Mucosa of gallbladder (tissue), 1 donor: ENCODE measurements at places on chromosomes 6 and 20. TPM values are rescaled to one million over a fixed set of nuclear protein-coding genes. Genes with fewer than 3 reads are reported as not detected.

GRCh38 chr6:18039481-18039880 lies 52.0 kb upstream of the KIF13A start:
- DNase-seq: no peak

The PACRG gene
- 3.2 TPM for total RNA-seq

GRCh38 chr6:153172815-153173214 lies 41.7 kb upstream of the RGS17 start:
- DNase-seq: no peak

The SLC22A16 gene
- total RNA-seq: not detected

GRCh38 chr20:1241456-1241855 lies 15.6 kb downstream of the RAD21L1 start:
- no peak for DNase-seq

The ELOVL2 gene
- total RNA-seq: 0.81 TPM

DNA sequence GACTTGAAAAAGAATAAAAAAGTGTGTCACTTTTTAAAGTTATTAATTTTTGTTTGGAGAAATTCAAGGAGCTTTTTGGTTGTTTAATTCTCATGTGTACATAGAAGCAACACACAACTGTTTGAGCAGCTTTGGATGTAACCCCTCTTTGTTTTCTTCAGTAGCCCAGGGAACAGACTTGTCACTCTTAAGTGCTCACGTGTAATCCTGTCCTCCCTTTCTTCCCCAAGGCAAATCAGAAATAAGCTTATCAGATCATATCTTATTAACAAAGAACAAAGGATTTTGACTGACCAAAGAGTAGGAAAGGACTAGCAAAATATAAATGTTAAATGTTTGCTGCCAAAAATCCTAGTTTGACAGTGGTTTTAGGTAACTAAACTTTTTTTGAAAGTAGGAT lies 7.3 kb upstream of the FLRT3 start:
- no peak for DNase-seq

- DNase-seq: no peak
These were observed 104.4 kb upstream of the SALL4 start for GRCh38 chr20:51906679-51907078.

DNA sequence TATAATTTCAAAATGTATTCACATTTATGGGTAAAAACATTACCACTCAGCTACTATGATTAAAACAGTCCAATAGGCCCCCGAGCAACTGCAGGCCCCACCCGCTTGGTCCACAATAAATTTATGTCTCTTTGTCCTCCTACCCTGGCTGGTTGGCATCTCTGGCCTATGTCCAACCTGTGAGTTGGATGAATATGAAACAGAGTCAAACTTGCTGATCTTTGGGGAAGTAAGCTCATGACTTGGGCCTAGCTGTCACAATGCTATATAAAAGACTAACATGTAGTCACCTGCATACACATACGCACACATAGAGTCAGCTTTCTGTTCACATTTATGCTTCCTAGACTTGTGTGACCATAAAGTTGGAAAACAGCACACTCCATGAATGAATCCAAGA lies 20.5 kb downstream of the MAP7 start:
- DNase-seq: no peak

DNA sequence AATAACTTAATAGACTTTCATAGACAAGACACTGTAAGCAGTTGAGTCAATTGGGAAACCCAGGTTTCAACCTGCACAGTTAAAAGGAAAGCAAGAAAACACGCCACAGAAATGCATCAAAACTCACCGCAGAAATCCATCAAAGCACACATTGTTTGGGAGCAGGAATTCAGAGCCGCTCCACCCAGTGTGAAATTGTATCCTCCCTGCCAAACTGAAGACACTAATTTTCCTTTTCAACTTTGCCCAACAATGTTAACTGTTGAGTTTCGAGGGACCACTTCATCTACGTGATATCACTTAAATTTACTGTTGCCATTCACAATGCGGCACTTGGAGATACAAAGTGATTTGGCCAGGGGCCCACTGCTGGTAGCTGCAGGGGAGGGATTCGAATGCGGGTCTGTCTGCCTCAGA lies 92.7 kb downstream of the DACT2 start:
- no peak for DNase-seq

The PM20D2 gene
- total RNA-seq: 17.3 TPM

- DNase-seq: no peak
These were observed 44.8 kb downstream of the ITPR3 start for GRCh38 chr6:33665957-33666356.

GRCh38 chr6:16252686-16253299 lies 14.4 kb downstream of the GMPR start:
- DNase-seq: no peak

DNA sequence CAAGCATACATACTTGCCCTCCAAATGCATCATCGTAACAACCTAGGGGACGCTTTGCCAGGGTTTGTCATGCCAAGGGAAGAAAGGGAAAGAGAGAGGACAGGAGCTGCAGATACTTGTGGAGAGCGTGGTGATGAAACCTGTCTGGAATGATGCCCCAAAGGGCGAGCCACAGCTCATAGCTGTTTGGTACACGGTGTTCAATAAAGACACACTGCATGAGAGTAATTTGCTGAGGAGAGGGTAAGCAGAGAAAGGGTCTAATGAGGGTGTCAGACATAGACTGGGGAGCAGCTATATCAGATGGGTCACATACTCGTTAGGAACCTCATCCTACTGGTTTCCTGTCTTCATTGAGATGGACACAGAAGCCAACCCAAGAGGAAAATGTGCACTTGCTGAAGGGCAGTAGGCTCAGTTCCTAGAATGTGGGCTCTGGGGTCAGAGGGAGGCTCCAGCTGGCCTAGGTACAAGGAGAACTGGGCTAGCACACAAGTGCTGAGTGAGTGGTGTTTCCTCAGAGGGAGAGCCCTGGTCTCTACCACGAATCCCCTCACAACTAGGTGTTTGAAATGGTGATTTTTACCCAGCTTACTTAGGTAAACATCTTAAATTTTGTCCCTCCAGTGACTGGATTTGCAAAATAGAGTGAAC lies 5.2 kb upstream of the FOXO3 start:
- no peak for DNase-seq

DNA sequence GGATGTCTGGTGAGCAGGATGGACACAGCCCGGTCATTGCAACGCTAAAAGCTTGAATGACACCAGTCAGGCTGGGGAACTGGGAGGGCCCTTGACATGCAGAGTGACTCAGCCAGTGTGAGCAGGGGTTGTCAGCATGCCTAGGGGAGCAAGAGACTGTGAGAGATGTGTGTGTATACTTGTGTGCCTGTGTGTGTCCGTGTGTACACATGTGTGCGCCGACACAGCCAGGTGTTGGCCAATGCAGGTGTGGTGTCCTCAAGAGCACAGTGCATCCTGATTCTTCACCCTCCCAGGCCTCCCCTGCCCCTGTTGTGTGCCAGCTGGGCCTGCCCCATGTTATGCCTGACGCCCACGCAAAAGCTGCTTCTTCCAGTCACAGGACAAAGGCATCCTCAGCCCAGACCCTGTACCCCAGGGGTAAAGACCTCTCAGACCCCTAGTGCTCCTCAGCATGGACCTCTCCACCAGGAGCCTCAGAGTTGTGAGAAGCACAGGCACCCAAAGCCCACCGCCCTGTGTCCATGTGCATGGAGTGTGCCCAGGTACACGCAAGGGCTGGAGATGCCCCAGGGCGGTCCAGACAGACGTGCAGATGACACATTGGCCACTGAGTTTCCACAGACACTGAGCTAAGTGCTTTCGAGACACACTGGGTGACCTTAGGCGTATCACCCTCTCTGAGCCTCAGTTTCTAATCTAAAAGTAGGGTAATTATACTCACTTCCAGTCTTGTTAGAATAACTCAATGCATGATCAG lies 16.6 kb downstream of the NRSN2 start:
- DNase-seq: no peak

DNA sequence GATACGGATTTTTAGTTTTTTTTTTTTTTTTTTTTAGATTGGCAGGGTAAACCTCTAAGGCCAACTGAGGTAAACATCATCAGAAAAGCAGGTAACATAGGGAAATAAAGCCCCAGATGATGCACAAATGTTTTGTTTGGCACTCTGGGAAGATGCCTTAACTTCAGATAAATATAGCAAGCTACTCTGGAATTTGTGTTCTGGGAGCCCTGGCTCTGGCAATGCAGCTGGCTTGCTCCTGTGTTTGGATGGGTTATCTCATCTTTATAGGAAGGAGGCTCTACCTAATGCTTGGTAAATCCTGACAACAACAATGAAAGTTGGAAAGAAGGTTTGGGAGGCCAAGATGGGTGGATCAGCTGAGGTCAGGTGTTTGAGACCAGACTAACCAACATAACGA lies 77.4 kb downstream of the GFOD1 start:
- DNase-seq: no peak

The BCAS1 gene
- 13.2 TPM for total RNA-seq

DNA sequence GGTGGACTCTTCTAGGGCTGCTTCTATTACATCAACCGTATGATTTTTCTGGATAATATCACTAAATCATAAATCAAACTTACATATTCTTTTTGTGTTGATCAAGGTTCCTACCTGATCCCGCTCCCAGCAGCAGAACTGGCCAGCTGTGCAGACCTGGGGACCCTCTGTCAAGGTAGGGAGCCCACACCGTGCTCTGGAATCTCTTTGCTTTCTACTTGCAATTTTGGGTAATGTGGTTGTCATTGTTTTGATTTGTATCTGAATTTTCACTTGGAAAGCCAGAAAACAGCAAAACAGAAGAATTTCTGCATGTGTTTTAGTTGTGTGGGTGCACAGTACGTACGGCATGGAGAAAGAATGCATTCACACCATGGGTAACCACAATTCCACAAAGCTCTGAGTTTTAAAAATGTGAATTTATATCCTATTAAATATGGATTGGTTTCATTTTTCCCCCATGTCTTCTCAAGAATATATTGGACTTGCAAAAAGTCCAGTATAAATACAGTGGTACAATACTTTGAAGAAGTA lies 80.1 kb downstream of the ADGRG6 start:
- DNase-seq: no peak

DNA sequence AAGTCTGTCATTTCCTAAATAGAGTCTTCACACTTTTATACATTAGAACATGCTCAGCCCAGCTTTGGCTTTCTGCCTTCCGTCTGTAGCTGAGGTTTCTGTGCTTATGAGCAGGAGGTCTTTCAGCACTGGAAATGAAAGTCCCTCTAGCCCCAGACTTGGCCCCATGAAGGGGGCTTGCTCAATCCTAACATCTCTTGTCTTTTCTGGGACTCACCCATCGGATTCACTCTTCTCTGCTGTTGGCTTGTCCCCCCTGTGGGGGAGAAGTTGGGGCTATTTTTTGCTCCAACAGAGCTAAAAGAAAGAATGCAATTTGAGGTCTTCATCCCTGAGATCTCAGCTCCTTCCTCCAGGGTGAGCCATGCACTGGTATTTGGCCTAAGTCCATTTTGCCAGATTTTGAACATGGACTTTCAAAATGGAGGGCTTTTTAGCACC lies 177.7 kb downstream of the MRPL14 start:
- DNase-seq: no peak

DNA sequence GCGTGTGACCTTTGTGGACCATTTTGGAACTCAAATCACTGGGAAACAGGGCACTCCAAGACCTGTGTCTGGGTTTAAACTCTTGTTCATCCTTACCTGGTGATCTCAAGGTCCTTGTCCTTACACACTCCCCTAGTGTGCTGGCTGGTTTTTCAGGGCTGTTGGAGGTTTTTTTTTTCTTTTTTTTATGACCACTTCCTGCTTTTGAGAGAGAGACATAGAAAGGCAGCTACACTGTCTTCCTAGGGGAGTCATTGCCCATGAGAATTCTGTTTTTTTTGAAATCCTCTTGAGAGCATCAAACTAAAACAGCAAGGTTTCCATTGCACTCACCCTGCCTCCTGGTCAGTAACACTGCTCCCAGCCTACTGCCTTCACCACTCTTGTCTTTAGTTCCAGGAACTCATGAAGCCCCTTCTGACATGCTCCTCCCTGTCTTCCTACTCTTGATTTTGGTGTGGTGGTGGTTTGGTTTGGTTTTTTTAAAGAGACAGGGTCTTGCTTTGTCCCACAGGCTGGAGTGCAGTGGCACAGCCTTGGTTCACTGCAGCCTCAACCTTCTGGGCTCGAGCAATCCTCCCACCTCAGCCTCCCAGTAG lies 28.6 kb downstream of the PRPH2 start:
- no peak for DNase-seq
